ENCODE measurements at places on chromosomes 4 and X.

- no peak for DNase-seq
Observed at GRCh38 chr4:38101563-38101962, 141.4 kb downstream of the PTTG2 start.

DNA sequence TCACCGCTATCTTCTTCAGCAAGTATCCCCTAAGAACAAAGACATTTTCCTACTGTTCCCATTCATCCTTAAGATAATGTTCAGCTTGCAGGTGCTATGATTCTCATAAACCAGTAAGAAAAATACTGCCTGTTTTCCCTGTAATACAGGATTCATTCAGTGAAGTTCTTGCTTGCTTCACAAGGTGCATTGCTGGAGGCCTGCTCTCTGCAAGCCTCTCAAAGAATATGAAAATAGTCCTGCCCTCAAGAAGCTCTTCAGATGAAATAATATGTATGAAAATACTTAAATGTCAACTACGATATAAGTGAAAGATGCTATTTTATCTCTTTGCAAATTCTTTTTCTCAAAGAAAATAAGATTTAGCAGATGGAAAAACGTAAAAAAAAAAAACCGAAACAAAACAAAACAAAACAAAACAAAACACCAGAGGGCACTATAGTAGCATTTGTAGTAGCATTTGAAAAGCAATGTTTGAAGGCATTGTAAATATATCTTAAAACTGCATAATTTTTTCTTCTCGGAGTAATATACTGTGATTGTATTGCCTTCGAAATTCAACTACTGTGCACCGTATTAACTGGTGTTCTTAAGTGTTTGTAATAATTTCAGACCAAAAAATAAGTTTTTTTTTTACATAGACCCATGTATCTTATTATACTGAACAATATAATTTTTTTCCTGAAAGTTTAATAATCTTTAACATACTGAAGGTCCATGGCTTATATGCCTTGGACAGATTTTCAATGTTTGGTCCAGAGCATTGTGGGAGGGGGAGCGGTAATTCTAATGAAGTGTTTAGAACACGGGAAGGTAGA, 26.0 kb downstream of the ADH4 start:
- DNase-seq: no peak

- no peak for DNase-seq
Observed at GRCh38 chr4:38161208-38162113, 201.3 kb downstream of the PTTG2 start.

DNA sequence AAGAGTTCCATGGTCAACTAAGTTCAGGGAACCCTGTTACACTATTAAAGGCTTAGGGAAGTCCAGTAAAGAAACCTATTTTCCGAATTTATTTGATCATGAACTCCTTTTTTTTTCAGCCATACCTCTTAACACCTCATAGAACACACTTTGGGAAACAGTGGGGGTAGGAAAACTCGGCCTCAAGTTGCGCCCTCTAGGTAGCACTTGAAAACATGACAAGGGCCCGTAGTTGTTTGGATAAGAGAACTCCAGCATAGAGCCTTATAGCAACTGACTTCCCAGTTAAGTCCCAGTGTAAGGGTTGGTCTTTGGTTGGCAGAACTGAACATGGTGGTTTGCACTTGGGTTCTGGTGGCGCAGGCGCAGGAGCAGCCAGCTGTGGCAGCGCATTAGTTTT, 14.4 kb downstream of the OGT start:
- DNase-seq: no peak

DNA sequence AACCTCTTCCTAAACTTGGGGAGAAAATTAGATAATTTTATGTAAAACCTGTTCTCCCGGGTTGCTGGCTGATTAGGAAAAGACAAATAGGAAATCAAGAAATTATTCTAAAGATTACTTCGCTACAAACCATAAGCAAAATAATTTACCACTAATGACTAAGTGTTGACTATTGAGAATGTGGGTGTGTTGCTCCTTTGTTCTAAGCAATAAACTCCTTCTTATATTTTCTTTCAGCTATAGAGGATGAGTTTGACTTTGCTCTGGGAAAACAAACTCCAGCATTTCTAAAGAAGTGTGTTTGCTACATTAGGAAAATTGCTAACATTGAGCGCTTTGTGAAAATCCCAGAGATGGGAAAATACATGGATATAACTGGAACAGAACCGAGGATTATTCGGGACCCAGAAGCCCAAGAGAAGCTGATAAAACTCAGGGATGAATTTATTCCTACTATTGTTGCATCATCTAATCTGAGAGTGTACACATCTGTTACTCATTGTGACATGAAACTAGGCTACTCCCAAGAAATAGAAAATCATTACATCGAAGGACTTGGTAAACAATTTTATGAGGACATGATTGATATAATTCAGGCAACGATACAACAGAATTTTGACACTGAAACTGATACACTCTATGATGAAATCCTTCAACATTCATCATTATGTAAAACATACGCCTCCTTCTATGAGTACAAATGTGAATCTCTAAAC, 194.2 kb downstream of the NWD2 start:
- DNase-seq: no peak

- no peak for DNase-seq
Observed at GRCh38 chrX:103063191-103063845, 653 bp downstream of the BEX1 start.

DNA sequence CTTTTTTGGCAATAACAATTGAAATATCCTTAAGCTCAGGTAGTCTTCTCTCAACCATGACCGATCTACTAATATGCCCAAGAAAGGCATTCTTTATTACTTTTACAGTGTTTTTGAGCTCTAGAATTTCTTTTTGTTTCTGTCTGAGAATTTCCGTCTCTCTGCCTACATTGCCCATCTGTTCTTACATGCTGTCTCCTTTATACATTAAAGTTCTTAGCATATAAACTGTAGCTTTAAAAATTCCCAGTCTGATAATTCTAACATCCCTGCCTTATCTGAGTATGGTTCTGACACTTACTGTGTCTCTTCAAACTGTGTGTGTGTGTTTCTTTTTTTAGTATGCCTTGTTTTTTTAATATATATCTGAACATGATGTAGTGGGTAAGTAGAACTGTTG, 658.1 kb downstream of the GRID2 start:
- no peak for DNase-seq

DNA sequence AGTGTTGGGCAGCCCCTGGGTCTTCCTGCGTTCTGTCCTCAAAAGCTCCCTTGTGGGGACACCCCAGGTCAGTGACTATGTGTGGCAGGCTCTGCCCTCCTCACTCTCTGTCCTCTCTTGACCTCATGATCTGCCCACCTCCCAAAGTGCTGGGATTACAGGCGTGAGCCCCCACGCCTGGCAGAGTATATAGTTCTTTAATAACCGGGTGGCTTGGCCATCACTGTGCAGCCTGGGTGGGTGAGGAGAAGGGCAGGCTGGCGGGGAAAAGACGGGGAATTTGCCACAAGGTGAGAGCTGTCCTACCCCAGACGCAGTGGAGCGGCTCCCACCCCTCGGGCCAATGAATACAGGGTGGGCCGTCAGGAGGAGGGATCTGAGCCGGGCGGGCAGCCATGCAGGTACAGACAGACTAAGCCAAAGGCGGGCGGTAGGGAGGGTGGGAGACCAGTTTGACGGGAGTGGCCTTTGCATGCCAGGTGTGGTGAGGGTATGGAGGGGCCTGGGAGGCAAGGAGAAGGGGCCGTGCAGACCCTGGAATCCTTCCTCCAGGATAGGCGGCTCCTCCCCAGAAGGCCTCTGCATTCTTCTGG, 2.5 kb downstream of the SH3BP2 start:
- no peak for DNase-seq

DNA sequence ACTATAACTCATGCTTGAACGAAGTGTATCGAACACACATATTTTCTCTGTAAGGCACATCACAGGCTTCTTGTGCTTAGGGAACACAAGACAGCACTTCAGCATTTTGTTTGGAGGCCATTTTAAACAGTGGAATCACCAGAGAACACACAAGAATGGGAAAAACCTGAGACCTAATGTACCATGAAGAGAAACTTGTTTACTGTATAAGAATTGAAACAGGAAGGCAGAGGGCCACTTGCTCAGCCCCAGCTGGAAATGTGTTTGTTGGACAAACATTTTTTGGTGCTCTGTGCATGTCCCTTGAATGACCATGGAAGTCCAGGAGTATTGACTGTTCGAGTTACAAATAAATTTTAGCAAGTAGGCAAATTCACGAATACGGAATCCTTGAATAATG, 47.5 kb downstream of the RAPGEF2 start:
- DNase-seq: no peak

DNA sequence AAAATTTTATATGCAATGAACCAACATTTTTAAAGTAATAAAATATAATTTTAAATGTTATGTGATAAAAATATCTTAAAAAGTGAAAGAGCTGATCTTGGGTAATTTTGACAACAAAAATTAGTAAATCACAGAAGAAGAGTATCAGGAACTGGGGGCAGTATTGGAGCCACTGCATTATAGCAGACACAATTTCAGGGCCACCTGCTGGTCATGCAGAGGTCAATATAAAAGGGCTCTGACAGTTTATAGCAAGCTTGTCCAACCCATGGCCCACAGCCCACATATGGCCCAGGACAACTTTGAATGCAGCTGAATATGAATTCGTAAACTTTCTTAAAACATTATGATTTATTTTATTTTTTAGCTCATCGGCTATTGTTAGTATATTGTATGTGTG, 13.0 kb upstream of the LEF1 start:
- no peak for DNase-seq

DNA sequence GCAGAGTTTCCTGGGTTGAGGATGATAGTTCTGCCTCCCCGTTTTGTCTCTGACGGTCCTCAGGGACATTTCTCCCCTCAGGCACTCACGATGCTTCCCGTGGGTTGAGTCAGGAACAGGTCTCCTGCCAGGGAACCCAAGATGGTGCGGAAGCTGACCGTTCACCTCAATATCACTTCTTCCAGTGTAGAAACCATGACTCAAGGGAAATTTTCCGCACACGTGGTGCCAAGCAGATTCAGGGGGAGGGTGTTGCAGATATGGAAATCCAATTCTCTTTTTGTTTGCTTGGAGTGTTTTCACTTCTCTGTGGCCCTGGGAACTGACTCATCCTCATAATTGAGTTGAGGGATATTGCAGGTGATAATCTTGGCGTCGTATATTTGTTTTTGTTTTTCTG, 46.7 kb downstream of the CXorf49B start:
- DNase-seq: no peak

GRCh38 chrX:28188526-28188925, 207.3 kb upstream of the DCAF8L1 start:
- DNase-seq: no peak

GRCh38 chr4:27702730-27703431, 842.2 kb downstream of the STIM2 start:
- no peak for DNase-seq

DNA sequence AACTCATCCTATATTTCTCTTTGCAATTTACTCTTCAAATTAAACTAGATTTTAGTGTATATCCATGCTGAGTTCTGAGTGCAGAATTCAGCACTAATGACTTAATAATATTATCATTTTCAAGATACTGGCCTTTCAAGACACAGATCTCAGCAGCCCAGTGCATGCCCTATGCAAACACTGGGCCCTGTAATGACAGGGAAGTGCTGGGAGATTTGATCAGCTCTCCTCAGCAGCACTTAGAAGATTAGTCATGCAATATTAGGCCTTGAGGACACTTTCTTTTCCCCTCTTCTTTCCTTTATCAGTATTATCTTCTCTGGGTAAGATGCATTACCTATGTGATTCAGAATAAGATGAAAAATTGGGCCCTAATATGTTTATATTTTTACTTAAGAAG, 207.1 kb downstream of the PPP3CA start:
- DNase-seq: no peak

- DNase-seq: no peak
Observed at GRCh38 chr4:23779839-23780238, 110.0 kb downstream of the PPARGC1A start.

- DNase-seq: no peak
Observed at GRCh38 chr4:150746156-150746555, 164.2 kb downstream of the MAB21L2 start.

- no peak for DNase-seq
Observed at GRCh38 chr4:70236125-70236524, 6.3 kb upstream of the CSN3 start.

GRCh38 chr4:144955104-144955503, 142.9 kb downstream of the ANAPC10 start:
- DNase-seq: no peak
